ENCODE measurements at places on chromosomes 7 and 10.

DNA sequence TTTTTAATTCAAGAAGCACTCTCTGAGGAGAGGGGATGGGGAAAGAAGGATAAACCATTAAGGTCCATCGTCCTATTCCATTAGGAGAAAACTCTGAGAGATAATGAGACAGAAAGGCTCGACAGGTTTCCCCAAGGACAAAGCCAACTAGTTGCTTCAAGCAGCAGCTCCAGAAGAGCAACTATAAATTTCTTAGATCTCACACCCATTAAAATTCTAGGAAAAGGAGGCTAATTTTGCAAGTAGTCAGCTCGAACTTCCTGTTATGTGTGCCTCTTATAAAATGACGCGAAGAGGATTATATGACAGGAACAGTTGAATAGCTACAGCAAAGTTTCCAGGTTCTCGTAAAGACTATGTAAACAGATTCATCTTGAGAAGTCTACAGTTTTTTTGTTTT lies 52.0 kb upstream of the ST8SIA6 start:
- no peak for DNase-seq

- DNase-seq, result no peak
Observed at GRCh38 chr10:72525277-72525676, 100.6 kb downstream of the MICU1 start.

DNA sequence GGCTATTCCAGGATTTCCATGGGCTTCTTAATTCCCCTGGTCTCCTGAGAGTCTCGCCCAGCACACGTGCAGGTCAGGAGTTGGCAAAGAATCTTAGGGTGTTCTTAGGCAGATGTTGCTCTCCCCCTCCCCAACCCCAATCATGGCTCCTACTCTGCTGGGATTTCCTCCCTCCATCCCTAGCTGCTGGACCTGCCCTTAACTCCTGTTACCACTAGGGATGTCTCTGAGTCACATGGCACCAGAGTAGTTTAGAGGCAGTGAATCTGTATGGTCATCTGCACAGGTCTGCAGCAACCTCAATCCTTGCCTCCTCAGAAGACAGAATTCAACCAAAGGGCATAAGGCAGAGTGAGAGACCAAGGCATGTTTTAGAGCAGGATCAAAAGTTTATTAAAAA lies 51.8 kb upstream of the CHST3 start:
- DNase-seq, result no peak

GRCh38 chr7:157907091-157907490 lies 570.3 kb downstream of the DNAJB6 start:
- DNase-seq, result no peak

GRCh38 chr10:13091801-13092200 lies 8.2 kb upstream of the OPTN start:
- DNase-seq, result no peak

DNA sequence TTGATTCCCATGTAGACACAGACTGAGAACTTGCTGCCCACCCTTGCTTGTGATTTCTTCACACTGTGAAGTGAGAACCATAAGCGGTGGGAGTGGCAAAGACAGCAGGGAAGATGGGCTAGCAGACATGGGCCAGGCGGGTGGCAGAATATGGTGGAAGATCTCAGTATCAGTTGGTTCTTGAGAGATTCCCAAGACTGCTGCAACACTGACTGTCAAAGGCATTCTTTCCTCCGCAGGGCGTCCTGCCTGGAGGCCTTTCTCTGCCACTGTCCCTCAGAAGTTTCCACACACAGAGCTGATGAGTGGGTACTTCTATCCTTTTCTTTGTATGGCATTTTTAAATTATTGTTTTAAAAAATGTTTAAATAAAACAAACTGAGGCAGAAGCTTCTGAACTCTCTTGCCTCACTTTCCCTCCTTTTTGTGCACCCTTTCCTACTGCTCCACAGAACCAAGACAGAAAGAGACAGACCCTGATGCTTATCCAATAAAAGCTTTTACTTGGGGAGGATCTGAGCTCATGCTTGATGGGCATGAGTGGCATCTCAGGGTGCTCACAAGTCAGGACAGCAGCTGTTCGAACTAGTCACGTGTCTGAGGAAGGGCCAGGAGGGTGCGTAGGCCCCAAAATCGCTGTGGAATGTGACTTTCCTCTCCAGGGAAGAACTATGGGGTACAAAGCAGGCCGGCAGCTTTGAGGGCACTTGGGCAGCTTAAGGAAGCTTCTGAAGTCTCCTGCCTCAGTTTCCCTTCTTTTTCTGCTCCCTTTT lies 104.7 kb upstream of the PCGF5 start:
- DNase-seq, result no peak

DNA sequence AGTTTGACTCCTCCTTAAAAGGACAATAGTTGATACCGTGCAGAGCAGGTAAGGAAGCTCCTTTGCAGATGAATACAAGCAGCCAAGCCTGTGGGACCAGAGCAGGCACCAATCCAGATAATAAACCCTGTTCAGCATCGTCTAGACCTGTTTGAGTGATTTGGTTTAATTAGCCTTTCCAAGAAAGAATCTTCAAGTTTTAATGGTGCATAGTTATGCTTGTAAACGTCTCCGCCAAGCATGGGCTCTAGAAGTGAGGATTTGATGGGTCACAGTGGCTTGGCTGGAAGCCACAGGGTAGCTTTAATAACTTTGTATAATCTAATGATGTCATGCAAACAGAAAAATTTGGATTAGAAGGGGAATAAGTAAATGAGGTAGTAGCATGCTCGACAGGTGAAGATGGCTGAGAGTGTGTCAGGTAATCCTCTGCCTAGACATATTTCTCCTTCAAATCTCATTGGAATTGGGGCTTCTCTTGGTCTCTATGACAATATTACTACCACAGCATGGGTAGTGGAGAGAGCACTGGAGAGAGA lies 188.4 kb downstream of the DYNC1I1 start:
- no peak for DNase-seq

GRCh38 chr7:27735165-27735564 lies 4.8 kb upstream of the TAX1BP1 start:
- DNase-seq, result no peak

DNA sequence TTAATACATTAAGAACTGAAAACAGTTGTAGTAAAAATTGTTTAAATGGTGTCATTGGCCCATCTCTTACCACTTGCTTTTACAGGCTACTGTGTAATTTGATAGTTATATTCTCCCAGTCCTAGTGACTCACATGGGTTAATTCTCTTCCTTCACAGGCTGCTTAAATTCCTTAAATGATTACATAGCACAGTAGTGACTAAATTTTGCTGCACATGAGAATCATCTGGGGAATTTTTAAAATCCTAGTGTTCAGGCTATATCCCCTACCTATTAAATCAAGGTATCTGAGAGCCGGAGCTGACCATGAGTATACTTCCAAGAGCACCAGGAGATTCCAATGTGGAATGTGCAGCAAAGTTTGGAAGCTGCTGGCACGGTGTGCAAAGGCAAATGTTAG lies 45.3 kb upstream of the ZNF800 start:
- DNase-seq, result no peak

DNA sequence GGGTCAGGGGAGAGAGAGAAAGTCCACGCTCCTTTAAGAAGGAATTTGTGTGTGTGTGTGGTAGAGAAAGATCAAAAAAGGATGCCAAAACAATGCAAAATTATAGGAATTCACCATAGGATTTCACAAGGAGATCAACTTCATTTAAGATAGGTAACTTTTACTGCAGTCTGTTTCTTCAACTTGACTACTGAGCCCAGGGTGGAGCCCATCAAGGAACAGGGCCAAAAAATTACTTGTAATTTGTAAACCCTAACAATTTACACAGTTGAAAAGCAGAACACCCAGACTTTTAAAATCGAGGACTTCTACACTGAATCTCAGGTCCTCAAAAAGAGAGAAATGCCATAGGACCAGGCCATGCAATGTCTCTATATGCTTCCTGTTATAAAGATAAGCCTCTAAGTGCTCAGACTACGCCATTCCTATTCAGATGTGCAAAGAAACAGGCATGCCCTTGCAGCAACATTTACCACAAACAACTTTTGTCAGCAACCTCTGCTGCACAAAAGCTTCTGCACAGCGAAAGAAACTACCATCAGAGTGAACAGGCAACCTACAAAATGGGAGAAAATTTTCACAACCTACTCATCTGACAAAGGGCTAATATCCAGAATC lies 10.6 kb upstream of the GIMAP4 start:
- no peak for DNase-seq

GRCh38 chr10:84155521-84155920 lies 16.2 kb downstream of the GHITM start:
- no peak for DNase-seq

- DNase-seq, result no peak
Observed at GRCh38 chr10:75019370-75019769, 92.1 kb upstream of the SAMD8 start.

GRCh38 chr10:85673270-85673669 lies 693.3 kb downstream of the GRID1 start:
- DNase-seq, result no peak

GRCh38 chr10:123148414-123149161 lies 652 bp downstream of the HMX2 start:
- no peak for DNase-seq

DNA sequence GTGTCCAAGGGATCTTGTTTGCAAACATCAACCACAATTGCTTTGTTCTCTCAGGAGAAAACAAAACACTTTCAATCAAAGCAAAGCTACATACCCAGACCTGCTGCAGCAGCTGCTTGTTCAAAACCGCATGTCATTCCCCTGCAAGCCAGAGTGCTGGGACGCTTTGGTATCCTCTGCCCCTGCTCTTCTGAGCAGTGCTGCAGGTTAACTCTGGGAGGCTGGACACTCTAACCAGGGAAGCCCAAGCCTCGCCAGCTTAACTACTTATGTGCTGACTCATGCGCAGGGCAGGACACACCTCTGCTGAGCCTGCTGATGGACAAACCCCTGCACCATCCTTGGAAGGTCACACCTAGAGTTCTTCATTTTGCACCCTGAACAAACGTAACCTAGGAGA lies 28.2 kb upstream of the ASAH2 start:
- no peak for DNase-seq

DNA sequence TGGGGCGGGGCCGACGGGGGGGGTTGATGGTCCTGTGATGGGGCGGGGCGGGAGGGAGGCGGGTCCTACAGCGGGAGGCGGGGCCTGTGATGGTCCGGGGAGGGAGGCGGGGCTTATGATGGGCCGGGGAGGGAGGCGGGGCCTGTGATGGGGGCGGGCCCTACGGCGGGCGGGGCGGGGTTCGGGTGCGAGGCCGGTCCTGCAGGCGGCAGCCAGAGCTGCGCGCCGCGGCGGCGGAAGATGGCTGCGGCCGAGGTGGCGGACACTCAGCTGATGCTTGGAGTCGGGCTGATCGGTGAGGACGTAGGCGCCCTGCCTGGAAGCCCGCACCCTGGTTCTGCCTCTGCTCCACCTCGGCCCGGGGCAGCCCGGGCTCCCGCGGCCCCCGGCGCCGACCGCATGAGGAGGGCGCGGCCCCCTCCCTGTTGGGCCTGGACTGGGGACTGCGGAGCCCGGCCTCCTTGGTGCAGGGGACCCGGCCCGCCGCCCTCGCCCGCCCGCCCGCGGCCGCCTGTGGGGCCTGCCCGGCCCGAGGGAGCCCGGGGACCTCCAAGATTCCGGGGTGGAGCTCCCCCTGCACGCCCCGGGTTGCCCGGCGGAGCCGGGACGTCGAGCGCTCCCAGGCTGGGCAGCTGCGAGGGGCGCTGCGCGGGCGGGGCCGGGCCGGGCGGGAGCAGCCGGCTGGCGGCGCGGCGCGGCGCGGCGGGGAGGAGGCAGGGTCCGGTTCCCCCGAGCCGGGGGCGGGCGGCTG lies at the start of gene DENND10:
Gene DENND10 (plus strand): TSS at position 211 of the 751 bp plus-strand sequence. CDS start 30 bp downstream, at position 241.
- no peak for DNase-seq

GRCh38 chr7:96663457-96663856 lies 46.2 kb downstream of the SEM1 start:
- DNase-seq, result no peak

- DNase-seq, result no peak
Observed at GRCh38 chr7:151226560-151226874, 488 bp downstream of the ABCF2 start.

GRCh38 chr10:118735294-118735693 lies 19.5 kb downstream of the CACUL1 start:
- DNase-seq, result no peak

GRCh38 chr7:20862554-20862953 lies 75.9 kb upstream of the SP8 start:
- no peak for DNase-seq

- DNase-seq, result no peak
Observed at GRCh38 chr10:112969131-112969530, 19.1 kb downstream of the TCF7L2 start.

DNA sequence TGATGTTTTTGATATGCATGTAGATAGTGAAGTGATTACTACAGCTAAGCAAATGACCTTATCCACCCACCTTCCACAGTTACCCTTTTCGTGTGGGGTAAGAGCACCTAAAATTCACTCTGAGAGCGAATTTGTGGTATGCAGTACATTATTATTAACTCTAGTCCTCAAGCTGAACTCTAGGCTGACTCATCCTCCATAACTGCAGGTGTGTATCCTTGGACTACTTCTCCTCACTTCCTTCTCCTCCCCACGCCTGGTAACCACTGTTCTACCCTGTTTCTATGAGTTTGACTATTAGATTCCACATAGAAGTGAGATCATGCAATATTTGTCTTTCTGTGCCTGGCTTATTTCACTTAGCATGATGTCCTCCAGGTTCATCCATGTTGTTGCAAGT lies 484.6 kb downstream of the GATA3 start:
- DNase-seq, result no peak

DNA sequence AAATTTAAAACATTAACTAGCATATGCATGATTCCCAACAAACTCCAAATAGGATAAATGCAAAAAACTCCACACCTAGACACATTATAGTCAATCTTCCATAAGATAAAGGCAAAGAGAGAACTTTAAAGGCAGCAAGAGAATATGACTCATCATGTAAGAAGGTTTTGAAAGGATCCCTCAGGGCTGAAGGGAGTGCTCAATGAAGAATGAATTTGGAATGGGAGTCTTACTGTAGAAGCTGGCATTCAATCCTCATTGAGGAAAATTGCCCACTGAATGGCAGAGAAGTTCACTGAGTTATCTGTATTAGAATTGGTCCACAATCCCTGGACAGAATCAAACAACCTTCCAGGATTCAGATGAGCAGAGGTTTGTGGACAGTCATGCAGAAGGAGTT lies 26.1 kb upstream of the ZNF365 start:
- no peak for DNase-seq

GRCh38 chr7:32250471-32251260 lies 180.5 kb upstream of the PDE1C start:
- DNase-seq, result no peak

DNA sequence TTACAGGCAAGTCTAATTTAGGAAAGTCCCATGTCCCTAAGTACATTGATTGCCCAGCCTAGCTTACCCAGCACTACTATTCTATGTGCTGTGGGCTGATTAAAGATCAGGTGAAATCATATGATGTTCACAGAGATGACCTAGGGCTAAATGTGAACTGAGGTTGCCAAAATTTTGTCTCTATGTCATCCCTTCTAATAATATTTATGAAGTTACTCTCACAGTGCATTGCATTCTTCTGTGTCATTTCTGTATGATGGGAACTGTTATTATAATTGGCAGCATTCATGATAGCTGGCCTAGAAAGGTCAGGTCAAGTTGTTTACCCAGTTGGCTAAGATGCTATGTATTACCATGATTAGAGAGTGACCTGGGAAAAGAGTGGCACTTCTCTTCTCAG lies 2.8 kb upstream of the PDK4 start:
- no peak for DNase-seq

- no peak for DNase-seq
Observed at GRCh38 chr7:149761307-149761706, 12.1 kb downstream of the ZNF467 start.

Data from SIG-M5 (cell line).